Epithelial cell of alveolus of lung (primary cell): ENCODE measurements at places on chromosomes 16 and 17. TPM values are rescaled to one million over a fixed set of nuclear protein-coding genes. Genes with fewer than 3 reads are reported as not detected.

Gene HOXB3
- total RNA-seq = 26.4 and 44.7 TPM in 2 replicates

Gene ADGRG3
- total RNA-seq = not detected in 2 replicates

Gene CACNB1
- total RNA-seq = 4.3 and 6.3 TPM in 2 replicates

Gene MEIOC
- total RNA-seq = 0.13 TPM in 1 of 2 replicates, not detected in the other

Gene CALB2
- 1.4 TPM in 1 of 2 replicates, not detected in the other for total RNA-seq

Gene HEATR9
- total RNA-seq = not detected in 2 replicates
